ENCODE measurements at places on chromosomes 7 and 10.

DNA sequence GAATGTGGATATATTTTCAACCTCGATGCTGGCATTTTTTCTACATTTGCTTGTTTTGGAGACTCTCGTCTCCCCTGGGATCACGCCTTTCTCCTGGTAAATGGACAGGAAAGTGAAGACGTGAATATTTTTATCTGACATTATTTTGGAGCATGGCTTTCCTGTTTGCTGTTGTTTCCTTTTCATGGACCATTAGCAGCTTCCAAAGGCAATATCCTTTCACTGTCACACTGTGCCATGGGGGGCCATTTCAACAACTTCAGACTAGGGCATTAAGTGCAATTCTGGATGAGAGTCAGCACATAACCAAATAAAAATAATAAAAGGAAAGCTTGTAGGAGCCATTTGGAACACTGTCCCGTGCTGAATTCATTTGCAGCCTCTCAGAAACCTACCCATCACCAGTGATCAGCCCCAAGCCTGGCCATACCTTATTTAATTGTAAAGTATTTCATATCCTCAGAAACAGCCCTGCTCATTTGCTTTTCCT lies 75.9 kb upstream of the NEUROD6 start:
- no peak for DNase-seq

- DNase-seq: no peak
Measured at GRCh38 chr10:29862923-29863614, 196.3 kb downstream of the JCAD start.

GRCh38 chr7:151773797-151774196 lies 103.1 kb downstream of the PRKAG2 start:
- no peak for DNase-seq

- DNase-seq: no peak
Measured at GRCh38 chr10:131795761-131796160, 105.0 kb upstream of the PPP2R2D start.

GRCh38 chr10:63901228-63901627 lies 380.0 kb downstream of the REEP3 start:
- DNase-seq: no peak
